ENCODE measurements at places on chromosomes 7 and 10.

DNA sequence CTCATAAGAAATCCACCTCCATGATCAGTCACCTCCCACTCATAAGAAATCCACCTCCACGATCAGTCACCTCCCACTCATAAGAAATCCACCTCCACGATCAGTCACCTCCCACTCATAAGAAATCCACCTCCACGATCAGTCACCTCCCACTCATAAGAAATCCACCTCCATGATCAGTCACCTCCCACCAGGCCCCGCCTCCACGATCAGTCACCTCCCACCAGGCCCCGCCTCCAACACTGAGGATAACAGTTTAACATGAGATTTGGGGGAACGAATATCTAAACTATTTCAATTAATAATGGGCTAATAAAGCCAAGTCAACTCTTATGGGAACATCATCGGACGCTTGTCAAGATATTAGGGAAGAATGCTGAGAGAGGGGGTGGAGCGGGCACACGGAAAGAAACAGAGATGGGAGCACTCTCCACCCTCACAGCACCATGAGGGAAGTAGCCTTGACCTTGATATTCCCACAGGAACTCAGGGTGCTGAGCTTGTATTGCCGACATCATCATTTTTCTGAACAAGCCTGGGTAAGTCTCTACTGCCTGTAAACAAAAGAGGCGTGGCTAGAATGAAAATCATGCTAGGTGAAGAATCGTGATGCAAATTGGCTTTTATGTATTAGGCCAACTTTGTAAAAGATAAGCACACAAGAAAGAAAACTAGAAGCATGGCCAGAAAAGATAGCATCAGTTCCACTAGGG, 303.5 kb upstream of the KLF6 start:
- DNase-seq: no peak

GRCh38 chr7:129047761-129048160, 7.2 kb downstream of the TNPO3 start:
- no peak for DNase-seq

GRCh38 chr10:104415526-104416165, 62.0 kb downstream of the CFAP58 start:
- no peak for DNase-seq

GRCh38 chr10:118843647-118844265, 89.0 kb upstream of the CACUL1 start:
- DNase-seq: no peak

- DNase-seq: no peak
Measured at GRCh38 chr7:101933028-101933427, 115.6 kb downstream of the CUX1 start.

DNA sequence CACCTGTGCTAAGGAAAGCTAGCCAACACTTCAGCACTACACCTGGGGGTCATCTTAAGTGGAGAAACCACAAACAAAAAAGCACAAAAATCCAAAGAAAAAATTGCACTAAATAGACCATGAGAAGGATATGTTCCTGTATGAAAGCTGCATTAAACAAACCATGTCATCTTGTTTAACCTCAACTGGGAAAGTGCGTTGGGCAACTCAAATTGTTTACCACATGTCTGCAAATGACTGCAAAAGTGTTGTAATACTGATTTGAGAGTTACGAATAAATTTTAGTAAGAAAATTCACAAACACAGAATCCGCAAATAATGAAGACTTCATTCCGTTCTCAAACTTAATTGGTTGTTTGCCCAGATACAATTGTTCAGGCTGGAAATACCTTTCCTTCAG, 111.9 kb upstream of the EGFR start:
- no peak for DNase-seq

DNA sequence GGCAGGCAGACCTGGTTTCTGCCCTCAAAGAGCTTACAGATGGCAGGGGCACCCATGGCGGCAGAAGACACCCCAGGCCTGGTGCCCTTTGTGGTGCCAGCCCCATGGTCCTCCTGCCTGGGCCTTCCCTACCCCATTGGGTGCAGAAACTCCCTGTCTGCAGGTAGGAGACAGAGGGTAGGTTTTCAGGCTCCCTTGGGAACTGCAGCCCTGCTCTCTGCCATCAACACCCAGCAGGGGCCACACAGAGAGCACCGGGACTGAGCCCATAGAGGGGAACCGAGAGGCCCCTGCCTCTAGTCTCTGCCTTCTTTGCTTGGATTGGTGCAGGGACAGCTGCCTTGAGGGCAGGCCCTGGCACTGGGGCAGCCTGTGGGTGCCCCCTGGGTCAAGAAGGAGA, 52.6 kb downstream of the GTF2IRD1 start:
- DNase-seq: no peak

- DNase-seq: no peak
Measured at GRCh38 chr10:34780818-34781380, 34.2 kb downstream of the PARD3 start.

GRCh38 chr7:110418659-110419280, 672.2 kb upstream of the LRRN3 start:
- DNase-seq: no peak

- DNase-seq: peak; percentile 37
Measured at GRCh38 chr7:140326116-140326928, 72.0 kb downstream of the SLC37A3 start.

- no peak for DNase-seq
Measured at GRCh38 chr7:45924283-45924682, 3.2 kb upstream of the IGFBP3 start.

- no peak for DNase-seq
Measured at GRCh38 chr7:29102558-29103151, 43.7 kb downstream of the CPVL start.

GRCh38 chr7:106346678-106347217, 62.0 kb upstream of the NAMPT start:
- DNase-seq: no peak

- DNase-seq: no peak
Measured at GRCh38 chr10:100872034-100872791, 40.5 kb upstream of the SLF2 start.

GRCh38 chr10:62501547-62501946, 127.4 kb downstream of the ZNF365 start:
- DNase-seq: no peak

GRCh38 chr7:65463184-65463583, 89.5 kb downstream of the ZNF92 start:
- no peak for DNase-seq

All from nucleus accumbens (tissue), 56 donors.